Anterior cingulate cortex (tissue), 58 donors: ENCODE measurements at places on chromosomes 7 and 10.

- no peak for DNase-seq
Observed at GRCh38 chr10:52774600-52775106, 2.1 kb upstream of the MBL2 start.

GRCh38 chr10:123996302-123996701, 97.1 kb downstream of the CHST15 start:
- no peak for DNase-seq

- no peak for DNase-seq
Observed at GRCh38 chr7:26865094-26865388, 651 bp upstream of the SKAP2 start.

DNA sequence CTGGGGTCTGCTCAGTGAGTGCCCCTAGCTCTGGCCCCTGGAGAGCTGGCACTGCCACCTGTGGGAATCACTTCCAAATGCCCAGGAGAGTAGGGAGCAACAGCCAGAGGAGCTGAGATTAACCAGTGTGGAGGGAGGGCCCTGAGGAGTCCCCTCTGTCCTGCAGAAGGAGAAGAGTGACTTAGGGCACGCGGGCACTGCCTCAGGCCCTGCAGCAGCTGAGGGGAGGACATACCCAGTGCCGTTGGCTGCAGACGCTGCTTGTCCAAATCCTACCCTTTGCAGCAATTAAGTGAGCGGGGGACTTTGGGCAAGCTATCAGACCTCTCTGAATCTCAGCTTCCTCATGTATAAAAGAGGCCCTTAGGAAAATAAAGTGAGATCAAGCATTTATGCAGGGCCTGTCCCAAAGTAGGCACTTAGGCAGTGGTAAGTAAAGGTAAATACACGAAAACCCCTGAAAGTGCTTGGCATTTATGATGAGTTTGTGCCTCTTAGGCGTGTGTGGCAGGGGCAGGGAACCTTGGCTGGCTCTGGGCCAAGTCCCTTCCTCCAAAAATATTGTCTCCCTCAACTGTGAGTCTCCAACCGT, 16.9 kb downstream of the PRF1 start:
- DNase-seq = no peak

- DNase-seq = no peak
Observed at GRCh38 chr10:91771907-91772306, 26.3 kb upstream of the TNKS2 start.
